ENCODE measurements at places on chromosomes 1 and 21.

- peak; percentile 40 for DNase-seq
Observed at GRCh38 chr1:165871311-165872067, 44.1 kb downstream of the UCK2 start.

DNA sequence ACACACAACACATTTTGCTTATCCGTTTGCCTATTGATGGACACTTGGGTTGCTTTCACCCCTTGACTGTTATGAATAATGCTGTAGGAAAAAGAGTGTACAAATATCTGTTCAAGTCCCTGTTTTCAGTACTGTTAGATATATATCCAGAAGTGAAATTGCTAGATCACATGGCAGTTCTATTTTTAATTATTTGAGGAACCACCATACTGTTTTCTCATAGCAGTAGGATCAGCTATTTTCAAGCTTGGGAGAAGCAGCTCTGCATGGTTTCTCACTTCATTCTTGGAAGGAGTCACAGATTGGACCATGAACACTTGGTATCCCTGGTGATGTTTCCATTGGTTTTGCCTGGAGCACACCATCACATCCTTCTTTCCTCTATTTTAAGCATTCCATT lies 114.4 kb upstream of the ZP4 start:
- DNase-seq: no peak

DNA sequence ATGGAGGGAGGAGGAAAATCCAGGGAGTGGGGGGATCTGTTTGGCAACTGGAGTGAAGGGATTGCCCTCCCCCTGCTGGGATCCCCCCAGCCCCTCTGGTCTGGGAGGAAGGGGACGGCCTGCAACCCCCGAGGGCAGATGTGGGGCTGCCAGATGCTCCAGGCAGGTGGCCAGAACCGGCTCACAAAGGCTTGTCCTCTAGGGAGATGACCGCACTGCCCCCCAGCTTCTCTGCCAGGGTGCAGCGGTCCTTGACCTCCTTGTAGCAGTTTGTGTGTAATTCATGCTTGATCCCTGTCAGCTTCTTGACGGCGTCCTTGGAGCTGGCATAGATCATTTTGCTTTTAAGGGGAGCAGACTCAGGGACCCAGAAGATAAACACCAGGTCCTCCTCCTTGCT lies 69.2 kb downstream of the ROR1 start:
- no peak for DNase-seq

DNA sequence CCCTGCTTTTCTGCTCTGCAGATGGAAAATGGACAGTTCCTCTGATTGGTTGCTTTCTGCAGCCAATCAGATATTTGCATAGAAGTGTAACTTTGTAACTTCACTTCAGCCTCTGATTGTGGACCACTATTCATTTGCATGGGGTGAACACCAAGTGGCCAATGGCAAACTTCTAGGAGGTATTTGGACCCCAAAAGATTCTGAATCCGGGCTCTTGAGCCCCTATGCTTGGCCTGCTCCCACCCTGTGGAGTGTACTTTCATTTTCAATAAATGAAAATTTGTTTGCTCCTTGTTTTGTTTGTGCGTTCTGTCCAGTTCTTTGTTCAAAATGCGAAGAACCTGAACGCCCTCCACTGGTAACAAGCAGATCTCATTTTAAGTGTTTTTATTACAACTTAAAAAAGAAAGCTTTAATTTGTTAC lies 6.4 kb upstream of the GSTM4 start:
- no peak for DNase-seq

DNA sequence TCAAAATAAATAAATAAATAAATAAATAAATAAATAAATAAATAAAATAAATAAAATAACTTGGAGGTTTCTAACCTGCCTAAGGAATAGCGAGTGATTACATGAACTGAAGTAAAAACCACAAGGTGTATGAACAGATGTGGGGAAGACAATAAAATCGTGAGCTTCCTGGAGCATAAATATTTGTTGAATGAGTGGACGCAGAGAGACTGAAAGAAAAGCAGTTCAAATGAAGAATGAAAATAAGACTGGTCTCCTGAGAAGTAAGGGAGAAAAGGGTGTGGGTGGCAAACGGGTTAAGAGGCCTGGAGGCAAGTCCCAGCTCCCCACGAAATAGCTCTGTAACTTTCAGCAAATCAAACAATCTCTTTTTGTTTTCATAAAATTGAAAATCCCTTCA lies 33.6 kb downstream of the CHML start:
- no peak for DNase-seq

GRCh38 chr1:25922056-25922970 lies 16.1 kb upstream of the STMN1 start:
- DNase-seq: peak; percentile 68

DNA sequence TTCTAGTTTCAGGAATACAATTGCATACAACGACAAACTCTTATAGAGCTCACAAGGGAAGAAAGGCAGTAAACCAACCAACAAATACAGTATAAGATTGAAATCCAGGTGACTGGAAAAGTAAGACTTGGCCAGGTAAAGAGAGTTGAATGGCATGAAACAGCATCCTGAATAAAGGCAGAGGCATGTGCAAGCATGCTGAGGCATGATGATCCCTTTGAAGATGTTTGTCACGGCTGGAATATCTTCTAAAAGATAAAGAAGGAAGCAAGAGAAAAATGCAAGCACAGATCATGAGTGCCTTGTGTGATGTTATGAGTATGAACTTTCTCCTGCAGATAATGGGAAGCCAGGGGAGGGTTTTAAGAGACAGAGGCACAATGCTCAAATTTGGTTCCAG lies 83.3 kb upstream of the SPATA6 start:
- DNase-seq: no peak

DNA sequence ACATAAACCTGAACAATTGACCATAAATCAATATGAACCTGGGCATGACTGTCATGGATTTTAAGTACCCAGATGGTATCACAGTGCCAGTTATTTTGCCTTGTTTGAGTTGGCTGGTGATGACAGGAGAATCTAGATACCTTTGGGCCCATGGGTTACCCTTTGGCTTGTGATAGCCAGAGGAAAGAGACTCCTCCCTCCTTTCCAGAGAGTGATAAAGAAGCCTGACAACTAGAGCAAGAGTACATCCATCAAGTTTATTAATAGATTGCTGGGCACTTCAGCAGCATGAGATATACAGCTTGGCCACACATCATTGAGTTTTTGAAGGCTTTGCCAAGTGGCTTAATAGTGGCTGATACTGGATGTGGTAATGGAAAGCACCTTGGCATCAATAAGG lies 6.6 kb upstream of the FMO3 start:
- no peak for DNase-seq

GRCh38 chr21:38140207-38140903 lies 116.4 kb upstream of the KCNJ15 start:
- no peak for DNase-seq

DNA sequence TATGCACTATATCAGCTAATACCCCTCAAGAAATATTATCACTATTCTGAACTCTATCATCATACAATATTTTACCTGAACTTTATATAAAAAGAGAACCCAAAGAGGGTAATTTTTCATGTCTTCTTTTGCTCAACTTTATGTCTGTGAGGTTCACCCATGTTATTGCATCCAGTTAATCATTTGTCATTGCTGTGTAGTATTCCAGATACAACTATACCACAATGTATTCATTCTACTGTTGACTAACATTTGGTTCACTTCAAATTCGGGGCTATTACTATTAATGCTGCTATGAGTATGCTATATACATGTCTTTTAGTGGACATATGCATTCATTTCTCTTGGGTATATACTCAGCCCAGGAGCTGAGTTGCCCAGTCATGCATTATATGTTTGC lies 21.0 kb upstream of the DLGAP3 start:
- no peak for DNase-seq

DNA sequence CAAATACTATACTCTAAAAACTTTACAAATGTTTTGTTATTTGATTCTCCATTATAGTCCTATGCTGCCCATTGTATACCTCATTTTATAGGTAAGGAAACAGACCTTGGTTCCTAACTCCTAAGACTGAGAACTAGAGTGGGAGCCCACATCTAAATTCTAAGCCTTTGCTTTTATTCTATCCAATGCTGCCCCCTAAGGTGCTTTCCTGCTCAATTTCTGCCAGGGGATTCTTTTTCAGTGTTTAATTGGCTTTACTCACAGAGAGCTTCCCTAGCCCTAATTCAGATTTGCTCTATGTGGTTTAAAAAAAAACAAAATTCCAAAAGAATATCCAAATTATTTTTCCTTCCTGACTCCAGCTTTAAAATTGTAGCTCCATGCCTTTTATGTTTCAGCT lies 64.5 kb downstream of the KIF14 start:
- no peak for DNase-seq

DNA sequence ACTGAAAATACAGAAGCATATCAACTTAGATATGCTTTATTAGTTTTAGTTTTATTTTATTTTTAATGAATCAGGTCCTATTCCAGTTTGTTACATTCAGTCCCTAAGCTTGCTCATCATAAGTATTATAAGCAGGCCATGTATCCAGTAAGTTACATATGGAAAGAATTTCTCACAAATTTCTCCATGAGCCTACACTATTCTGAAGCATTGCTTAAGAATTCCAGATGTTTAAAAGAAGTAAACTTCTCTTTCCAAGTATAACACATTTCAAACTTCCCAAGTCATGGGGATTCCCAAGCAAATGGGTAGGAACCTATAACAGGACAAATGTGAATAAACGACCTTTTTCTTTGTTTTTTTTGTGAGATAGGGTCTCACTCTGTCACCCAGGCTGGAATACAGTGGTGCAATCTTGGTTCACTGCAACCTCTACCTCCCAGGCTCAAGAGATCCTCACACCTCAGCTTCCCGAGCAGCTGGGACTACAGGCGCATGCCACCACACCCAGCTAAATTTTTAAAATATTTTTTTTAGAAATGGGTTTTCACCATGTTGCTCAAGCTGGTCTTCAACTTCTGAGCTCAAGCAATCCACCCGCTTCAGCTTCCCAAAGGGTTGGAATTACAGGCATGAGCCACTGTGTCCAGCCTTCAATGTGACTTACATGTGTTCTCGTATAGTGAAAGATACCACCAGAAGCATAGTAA lies 39.0 kb downstream of the ST7L start:
- no peak for DNase-seq

GRCh38 chr1:180917306-180918065 lies 4.8 kb downstream of the KIAA1614 start:
- no peak for DNase-seq

GRCh38 chr1:236753516-236753915 lies 41.6 kb upstream of the MTR start:
- peak; percentile 28 for DNase-seq

GRCh38 chr1:32393832-32394140 lies 455 bp downstream of the BSDC1 start:
- DNase-seq: no peak

GRCh38 chr1:29238620-29239002 lies 2.3 kb downstream of the PTPRU start:
- no peak for DNase-seq

DNA sequence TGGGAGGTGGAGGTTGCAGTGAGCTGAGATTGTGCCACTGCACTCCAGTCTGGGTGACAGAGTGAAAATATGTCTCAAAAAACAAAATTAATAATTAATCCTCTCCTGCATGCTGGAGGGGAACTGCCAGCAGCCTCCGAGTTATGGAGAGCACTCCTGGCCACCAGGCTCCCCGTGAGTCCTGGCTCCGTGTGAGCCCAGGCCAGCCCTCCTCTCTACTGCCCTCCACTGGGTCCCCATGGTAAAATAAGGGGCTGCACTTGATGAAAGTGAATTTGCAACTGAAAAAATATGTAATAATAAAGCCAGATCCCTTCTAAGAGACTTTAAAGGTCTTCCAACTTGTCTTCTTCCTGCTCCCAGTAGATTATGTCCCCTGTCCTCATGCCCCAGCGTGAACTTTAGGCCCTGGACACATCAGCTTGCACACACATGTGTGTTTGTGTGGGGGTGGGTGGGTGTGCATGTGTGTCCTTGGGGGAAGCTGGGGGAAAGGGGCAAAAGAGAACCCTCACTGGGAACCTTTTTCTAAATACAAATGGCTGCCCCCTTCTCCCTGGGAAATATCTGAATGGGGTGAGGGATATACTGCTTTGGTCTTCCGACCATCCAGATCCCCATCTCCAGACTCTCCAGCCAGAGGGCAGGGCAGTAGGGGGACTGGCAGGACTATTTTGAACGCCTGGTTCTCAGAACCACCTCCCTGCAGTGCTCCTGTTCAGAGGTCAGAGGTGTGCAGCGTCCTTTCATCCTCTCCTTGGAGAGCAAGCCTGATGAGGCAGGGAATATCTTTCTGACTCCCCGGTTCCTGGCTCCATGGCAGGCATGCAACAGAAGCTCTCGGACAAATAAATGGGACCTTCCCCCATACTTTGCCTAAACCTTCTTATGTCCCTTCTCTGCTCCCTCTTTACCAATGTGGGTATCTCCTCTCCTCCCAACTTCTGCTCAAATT lies 26.2 kb downstream of the NEK2 start:
- no peak for DNase-seq

GRCh38 chr1:203668401-203668800 lies 41.8 kb downstream of the ATP2B4 start:
- DNase-seq: no peak

- DNase-seq: no peak
Observed at GRCh38 chr1:156623946-156624813, 5.0 kb downstream of the HAPLN2 start.

- DNase-seq: no peak
Observed at GRCh38 chr1:242605521-242605920, 81.0 kb upstream of the PLD5 start.

GRCh38 chr1:112673592-112674439 lies 643 bp upstream of the MOV10 start:
- DNase-seq: peak; percentile 38

- DNase-seq: no peak
Observed at GRCh38 chr1:18661404-18662285, 31.0 kb downstream of the PAX7 start.

- DNase-seq: no peak
Observed at GRCh38 chr1:16924216-16924918, 2.6 kb downstream of the CROCC start.

GRCh38 chr1:235313262-235313661 lies 14.7 kb downstream of the ARID4B start:
- no peak for DNase-seq

DNA sequence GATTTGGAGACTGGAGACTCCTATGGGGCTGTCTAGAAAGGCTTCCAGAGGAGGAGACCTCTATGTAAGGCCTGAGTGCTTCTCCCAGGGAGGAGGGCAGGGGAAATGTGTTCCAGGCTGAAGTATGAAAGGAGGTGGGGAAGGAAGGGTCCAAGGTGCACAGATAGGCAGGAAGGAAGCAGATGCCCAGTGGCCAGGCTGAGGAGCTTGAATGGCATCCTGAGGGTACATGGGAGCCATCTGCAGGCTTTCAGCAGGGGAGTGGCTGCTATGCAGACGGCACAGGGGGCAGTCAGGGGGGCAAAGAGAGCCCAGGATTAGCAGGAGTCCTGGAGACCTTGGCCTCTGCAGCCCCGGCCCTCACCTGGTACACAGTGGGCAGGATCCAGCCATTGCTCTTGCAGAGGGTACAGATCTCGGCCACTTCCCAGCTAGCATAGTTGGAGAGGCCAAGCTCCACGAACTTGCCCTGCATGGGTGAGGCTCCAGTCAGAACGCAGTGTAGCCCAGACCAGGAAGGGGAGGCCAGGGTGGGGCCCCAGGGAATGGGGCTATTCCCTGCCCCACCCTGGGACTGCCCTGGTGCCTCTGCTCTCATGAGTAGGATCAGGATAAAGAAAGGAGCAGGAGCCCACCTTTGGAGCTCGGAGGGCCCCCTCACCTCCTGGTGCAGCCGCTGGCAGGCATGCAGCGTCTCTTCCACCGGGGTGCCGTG lies 4.0 kb downstream of the AKR7A2 start:
- no peak for DNase-seq
